ENCODE measurements at places on chromosomes 4 and X. TPM values are rescaled to one million over a fixed set of nuclear protein-coding genes. Genes with fewer than 3 reads are reported as not detected.
A peak's percentile ranks its signal among the peaks of the same experiment; 100 is the strongest.

The FGD1 gene
- total RNA-seq, result 0.77 TPM

DNA sequence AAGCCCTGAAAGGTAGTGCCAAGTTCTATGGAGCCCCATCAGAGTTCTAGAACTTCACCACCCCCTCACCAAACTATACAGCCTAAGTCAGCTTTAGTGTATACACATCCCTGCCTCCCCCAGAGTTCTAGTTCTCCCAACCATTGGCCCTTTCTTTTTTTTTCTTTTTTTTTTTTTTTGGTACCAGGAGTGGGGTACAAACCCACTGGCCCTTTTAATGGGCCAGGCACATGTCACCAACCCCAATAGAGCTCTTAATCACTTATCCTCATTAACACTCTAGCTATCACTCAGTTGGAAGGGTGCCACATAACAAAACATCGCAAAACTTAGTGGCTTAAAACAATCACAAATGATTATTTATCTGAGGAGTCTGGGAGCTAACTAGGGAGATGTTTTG is 588.6 kb downstream of the BCOR start:
- no peak for DNase-seq

The FBXW7 gene
- total RNA-seq, result 42.2 TPM

DNA sequence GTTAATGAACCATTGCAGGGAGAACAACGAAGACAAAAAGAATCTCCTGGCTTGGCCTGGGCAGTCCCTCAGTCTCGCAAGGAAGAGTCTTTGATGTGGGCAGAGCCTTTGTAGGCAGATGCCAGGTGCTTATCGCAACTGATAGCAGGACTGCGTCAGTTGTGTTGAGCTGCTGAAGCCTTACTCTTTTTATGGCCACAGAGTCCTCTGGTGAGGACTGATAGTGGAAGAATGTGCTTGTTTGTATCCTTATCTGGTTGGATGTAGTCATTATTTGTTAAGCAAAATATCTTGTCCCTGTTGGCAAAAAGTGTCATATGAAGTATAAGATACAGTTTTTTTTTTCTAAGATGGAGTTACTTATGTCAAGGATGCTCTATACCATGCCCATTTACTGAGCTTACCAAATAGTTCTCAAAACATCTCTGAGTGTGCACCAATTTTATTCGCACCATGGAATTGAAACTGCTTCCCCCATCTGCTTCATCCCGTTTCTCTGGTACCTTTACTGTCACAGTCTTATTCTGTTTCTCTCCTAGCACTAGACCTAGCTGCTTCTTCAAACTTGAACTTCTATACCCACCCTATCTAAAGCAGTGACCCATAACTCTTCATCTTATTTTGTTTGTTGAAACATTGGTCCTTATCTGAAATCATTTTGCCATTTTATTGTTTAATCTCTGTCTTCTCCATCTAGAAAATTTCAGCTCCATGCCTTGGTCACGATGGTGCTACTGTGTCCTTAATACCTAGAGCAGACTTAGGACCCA is 47.0 kb upstream of the SPRY1 start:
- no peak for DNase-seq

GRCh38 chrX:18793601-18794089 is 86.2 kb downstream of the PPEF1 start:
- DNase-seq, result no peak

DNA sequence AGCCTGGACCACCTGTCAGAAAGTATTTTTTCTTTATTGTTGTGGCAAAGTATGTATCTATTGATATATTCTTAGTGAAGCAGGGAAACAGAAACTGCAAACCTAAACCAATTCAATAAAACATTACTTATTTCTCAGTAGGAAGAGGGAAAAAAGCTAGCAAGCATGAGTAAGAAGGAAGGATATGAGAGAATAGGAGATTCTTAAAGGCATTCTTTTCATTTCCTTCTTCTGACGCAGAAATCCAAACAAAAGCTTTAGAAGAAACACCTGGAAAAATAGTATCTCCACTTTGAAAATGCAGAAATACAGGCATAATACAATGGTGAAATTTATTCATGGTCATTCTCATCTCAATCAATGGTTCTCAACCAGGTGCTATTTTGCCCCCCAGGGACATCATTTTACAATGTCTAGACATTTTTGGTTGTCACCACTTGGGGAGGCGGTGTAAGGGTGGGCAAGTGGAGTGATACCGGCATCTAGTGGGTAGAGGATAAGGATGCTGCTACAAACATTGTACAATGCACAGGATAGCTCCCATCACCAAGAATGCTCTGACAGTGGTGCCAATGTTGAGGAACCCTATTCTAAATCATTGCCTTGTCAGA is 21.7 kb upstream of the ATXN3L start:
- DNase-seq, result no peak

The TLR1 gene
- 5.3 TPM for total RNA-seq

The CSAG3 gene
- total RNA-seq, result not detected

The DNAAF6 gene
- total RNA-seq, result not detected

GRCh38 chr4:178233906-178234305 is 791.7 kb upstream of the AGA start:
- no peak for DNase-seq

DNA sequence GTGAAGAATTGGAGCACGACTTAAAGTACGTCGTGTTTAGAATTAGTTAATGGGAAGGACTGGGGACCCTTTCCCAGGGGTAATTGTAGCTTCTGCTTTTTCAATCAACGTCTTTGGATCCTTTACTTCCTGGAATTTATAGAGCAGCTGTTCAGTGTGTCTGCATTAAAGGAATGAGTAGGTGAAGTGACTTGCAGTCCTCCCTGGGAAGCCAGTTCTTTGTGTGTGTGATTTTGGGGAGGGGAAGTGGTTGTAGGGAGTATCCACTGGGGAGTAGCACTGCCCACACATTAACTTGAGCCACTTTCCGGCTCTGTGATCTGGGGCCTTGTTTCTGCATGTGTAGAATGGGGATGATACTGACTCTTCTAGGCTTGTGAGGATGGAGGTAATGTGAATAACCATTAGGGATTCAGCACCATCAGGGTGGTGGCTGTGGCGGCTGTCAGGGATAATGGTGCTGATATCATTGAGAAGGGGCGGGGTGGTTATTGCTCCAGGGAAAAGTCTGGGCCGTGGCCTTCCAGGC is 54.7 kb downstream of the TMEM131L start:
- no peak for DNase-seq

DNA sequence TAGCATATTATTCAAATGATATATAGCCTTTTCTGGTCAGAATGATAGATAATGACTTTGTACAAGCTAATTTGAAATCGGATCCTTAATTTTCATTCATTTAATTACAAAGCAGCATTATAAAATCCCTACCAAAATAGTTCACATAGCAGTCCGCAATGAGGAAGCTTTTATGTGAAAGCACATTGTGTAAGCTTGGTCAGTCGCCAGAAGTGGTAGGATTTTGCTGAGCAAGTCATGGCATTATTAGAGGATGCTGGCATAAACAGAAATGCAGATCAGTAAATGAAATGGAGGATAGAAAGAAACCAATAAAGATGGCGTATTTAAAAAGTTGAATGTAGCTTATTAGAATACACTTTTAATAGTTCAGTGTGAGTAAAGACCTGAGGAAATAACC is 93.2 kb upstream of the DIAPH2 start:
- peak; percentile 5 for DNase-seq

The SPANXC gene
- not detected for total RNA-seq

The ZNF157 gene
- total RNA-seq, result not detected

GRCh38 chr4:93646233-93646930 is 182.2 kb upstream of the ATOH1 start:
- no peak for DNase-seq

- DNase-seq, result peak; percentile 45
These were observed 8.2 kb upstream of the IQCM start for GRCh38 chr4:149823769-149824221.

GRCh38 chrX:87528487-87528886 is 10.9 kb downstream of the KLHL4 start:
- no peak for DNase-seq

GRCh38 chrX:57902633-57903032 is 7.6 kb downstream of the ZXDA start:
- DNase-seq, result no peak

DNA sequence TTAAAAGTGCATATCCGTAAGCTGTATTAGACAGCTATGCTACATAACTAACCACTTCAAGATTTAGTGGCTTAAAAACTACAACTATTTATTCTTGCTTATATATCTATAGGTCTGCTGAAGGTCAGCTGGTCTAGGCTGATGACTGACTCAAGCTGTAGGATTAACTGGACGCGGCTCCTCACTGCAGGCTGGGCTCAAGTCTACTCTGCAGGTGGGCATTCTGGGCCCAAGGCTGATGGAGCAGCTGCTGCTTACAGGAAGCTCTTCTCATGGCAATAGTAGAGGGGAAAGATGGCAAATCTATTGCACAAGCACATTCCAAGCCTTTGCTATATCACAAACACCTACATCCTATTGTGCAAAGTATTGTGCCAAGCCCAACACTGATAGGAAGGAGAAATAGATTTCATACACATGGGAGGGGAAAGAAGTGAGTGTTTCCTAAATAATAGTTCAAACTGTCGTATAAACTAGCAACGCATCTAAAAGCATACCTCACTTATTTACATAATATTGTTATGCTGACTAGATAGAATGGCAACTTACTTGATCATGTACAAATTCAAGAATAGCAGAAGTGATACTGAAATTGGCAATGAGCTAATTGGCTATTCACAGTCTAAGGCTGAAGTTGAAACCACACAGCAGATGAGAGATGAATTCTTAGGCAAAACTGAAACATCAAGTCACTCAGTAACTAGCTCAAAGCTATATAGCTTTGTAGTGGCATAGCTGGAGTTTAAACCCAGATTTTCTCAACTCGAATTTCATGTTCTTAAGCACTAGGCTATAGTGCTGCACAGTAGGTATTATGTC is 263.8 kb downstream of the NKX6-1 start:
- no peak for DNase-seq

GRCh38 chr4:88765729-88766128 is 68.1 kb upstream of the NAP1L5 start:
- peak; percentile 3 for DNase-seq

DNA sequence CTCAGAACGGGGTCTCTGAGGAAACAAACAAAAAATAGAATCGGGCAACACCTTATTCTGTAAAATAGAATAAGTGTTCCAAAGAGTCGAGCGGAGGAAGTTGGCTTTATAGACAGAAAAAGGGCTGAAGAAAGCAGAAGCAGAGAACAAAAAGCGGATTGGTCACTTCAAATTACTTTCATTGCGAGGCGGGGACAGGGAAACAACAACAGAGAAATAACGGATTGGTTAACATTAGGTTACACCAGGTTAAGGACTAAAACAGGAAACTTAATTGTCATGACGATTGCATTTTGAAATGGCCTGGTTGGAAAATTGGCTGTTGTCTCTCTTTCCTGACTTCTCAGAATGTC is 433 bp upstream of the COQ2 start:
- peak; percentile 78 for DNase-seq

The GALNTL6 gene
- total RNA-seq, result not detected

All from dermis microvascular lymphatic vessel endothelial cell (primary cell).